Esophagus muscularis mucosa (tissue), 4 donors: ENCODE measurements at places on chromosomes 4 and X.

DNA sequence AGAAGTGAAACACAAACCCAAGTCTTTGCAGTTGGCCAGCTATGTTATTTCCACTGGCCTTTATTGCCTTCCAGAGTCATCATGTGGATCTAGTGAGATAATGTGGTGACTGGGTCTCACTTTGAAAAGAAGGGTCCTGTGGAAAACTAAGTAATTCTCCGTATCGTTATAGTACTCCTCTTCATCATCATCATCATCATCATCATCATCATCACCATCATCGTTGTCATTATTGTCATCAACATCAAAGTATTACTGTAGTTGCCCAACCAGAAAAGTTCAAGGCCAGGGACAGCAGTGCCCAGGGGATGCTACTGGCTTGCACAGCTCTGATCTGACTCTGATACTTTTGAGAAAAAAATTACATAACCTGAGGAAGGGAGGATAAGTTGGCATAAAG is 295.6 kb upstream of the F9 start:
- no peak for DNase-seq

DNA sequence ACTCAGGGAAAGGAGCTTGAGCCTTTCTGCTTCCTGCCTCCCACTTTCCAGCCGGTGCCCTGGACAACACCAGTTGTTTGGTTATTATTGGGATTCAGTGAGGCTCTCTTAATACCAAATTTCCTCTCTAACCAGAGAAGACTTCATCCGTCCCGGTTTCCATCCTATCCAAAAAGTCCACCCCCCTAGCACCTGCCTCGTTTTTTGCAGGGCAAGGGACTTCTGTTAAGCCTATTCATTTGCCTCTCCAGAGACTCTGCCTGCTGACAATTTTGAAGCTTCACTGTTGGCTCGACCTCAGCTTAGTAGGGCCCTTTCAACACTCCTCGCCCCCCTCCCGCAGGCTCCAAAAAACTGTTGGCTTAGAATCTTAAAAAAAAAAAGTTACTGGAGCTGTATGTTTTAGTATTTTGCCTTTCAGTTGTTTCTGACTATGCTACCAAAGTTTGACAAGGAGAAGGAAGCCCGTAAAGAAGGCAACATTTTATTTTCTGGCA is 779 bp upstream of the PRSS12 start:
- DNase-seq = no peak

- no peak for DNase-seq
Measured at GRCh38 chr4:105666693-105667092, 41.8 kb downstream of the INTS12 start.

GRCh38 chr4:15897577-15897976 is 41.0 kb downstream of the FGFBP1 start:
- no peak for DNase-seq

- no peak for DNase-seq
Measured at GRCh38 chr4:67040315-67040714, 505.0 kb downstream of the CENPC start.
